IPS DF 19.7 (cell line): ENCODE measurements at places on chromosomes 6 and 20.

GRCh38 chr6:3773678-3774298, 22.3 kb upstream of the PXDC1 start:
- no peak for DNase-seq

- no peak for DNase-seq
Measured at GRCh38 chr6:36688063-36688738, 9.4 kb upstream of the RAB44 start.

- no peak for DNase-seq
Measured at GRCh38 chr20:1450926-1451491, 15.6 kb downstream of the NSFL1C start.

DNA sequence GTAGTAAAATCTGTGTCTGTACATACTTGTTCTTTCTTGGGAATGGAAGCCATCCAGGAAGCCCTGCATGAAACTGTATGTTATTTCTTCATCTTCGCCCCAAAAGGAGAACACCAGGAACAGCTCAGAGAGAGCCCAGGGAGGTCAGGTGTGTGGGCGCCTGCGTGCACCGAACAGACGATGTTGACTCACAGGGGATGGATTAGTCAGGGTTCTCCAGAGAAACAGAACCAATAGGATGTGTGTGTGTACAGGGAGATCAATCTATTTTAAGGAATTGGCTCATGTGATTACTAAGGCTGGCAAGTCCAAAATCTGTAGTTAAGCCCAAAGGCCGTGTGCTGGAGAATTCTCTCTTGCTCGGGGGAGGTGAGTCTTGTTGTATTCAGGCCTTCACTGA, 45.7 kb downstream of the RNASET2 start:
- DNase-seq = no peak

- DNase-seq = no peak
Measured at GRCh38 chr6:52752310-52752709, 11.0 kb downstream of the GSTA2 start.

DNA sequence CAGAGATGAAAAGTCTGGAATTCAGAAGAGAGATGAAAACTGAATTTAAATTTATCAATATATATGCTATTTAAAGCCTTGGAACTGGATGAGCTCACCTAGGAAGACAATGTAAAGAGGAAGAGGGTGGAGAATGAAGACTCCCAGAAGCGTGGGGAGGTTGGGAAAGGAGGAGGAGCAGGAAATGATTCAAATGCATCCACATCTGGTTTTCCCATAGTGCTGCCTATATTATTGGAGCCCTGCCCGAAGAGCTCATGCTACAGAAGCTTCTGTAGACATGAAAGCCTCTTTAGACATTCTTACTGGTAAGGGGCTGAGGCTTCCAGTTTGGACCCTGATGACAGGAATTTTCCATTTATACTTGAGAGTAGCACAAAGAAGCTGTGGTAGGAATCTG, 19.2 kb downstream of the PDE7B start:
- DNase-seq = no peak

DNA sequence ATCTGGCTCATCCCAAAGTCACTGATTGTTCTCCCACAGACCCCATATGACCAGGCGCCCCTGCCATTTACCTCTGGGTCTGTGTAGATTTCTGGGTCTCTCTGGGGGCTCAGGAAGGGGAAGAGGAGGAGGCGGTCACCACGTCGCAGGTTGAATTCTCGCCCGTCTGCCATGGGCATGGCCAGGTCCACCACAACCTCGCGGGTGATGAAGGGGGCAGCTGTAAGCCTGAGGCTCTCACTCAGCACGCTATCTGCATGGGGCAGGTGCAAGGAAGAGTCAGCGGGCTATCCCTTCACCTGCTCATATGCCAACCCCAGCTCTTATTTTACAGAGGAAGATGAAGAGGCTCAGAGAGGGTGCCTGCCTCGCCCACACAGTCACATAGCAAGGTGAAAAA, 30.5 kb upstream of the KCNB1 start:
- DNase-seq = no peak

DNA sequence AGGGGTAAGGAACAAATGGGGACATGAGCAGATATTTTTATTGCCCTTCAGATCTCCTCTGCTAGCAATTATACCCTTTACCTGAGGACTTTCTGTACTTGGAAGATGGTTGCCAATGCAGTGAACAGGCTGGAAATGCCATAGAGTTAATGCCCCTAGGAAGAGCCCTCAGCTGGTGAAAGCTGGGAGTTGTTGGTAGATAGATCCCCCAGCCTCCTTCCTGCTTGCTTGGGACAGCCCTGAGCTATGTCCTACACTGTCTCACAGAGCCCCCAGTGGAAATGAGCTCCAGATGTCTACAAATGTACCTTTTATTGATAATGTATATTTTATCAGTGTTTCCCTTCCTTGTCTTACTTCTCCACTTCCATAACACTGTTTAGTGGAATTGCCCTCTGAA, 87.6 kb upstream of the PAK5 start:
- DNase-seq = no peak

DNA sequence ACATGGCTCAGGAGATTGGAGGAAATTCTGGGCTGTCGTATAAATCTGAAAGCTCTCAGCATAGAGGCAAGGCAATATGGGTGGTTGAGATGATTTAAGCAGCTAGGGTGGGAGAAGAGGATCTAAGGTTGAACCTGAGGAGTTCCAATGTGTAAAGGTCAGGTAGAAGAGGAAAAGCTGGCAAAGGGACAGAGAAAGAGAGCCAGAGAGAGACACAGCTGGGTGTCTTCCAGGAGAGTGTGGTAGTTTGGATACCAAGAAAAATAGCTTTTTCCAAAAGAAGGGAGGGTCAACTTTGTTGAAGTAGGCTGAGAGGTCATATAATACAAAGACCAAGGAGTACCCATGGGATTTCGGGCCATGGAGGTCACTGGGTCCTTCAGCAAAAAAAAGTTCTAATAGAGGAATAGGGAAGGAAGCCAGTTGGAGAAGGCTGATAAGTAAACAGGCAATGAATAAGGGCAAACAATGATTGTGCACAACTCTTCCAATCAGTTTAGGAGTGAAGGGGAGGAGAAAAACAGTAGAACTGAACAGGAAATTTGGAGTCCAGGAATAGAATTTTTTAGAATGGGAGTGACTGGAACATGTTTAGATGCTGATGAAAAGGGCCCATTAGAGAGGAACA, 135.1 kb downstream of the QRSL1 start:
- no peak for DNase-seq

GRCh38 chr6:116090251-116090650, 10.4 kb upstream of the NT5DC1 start:
- no peak for DNase-seq

DNA sequence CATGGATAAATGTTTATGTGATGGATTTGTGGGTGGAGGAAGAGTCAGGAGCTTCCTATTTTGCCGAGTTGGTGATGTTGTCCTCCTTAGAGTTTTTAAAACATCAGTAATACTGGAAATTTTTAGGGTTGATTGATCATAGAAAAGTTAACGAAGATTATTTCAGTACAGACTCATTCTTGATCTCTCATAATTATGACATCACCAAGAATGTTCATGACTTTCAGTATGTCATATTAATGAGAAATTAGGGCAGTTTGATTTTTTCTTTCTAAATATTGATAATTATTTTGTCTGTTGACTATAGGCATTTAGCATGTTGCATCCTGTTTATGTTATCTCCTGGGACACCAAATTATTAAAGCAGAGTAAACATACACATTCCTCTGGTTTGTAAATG, 512.2 kb downstream of the CD109 start:
- DNase-seq = no peak

- DNase-seq = no peak
Measured at GRCh38 chr6:38184585-38185080, 365.1 kb downstream of the ZFAND3 start.

- no peak for DNase-seq
Measured at GRCh38 chr6:139736325-139736906, 362.0 kb upstream of the CITED2 start.

- DNase-seq = no peak
Measured at GRCh38 chr6:154916857-154917256, 78.3 kb upstream of the TIAM2 start.

- DNase-seq = no peak
Measured at GRCh38 chr6:121984956-121985355, 414.5 kb upstream of the HSF2 start.

- DNase-seq = no peak
Measured at GRCh38 chr20:11375335-11375734, 542.4 kb upstream of the BTBD3 start.
